Heart left ventricle (tissue), 16 donors: ENCODE measurements at places on chromosomes 7 and 10. TPM values are rescaled to one million over a fixed set of nuclear protein-coding genes. Genes with fewer than 3 reads are reported as not detected.
A peak's percentile ranks its signal among the peaks of the same experiment; 100 is the strongest.

GRCh38 chr7:92489634-92490033 is 11.9 kb upstream of the ERVW-1 start:
- no peak for DNase-seq

STEAP4 gene
- total RNA-seq = 7.2 TPM

DNA sequence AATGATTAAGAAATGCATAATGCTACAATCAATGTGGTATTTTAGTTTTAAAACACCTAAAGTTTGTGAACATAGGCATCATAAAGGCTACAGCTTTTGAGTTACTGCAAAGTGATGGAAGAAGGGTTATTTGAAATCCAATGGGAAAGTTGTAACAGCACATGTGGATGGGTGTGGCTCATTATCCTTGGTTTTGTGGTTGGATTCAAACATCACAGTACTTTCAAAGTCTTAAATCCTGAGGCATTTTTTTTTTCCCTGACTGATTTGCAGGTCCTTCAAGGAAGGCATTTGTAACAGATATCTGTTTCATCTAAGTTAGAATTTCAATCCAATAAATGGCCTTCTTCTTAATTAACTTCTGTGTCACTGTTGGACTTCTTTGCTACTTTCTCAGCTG is 9.8 kb upstream of the SHTN1 start:
- no peak for DNase-seq

- DNase-seq = no peak
Measured at GRCh38 chr7:159213253-159213652, 68.6 kb upstream of the VIPR2 start.

- no peak for DNase-seq
Measured at GRCh38 chr7:12647364-12648219, 39.8 kb upstream of the ARL4A start.

DNA sequence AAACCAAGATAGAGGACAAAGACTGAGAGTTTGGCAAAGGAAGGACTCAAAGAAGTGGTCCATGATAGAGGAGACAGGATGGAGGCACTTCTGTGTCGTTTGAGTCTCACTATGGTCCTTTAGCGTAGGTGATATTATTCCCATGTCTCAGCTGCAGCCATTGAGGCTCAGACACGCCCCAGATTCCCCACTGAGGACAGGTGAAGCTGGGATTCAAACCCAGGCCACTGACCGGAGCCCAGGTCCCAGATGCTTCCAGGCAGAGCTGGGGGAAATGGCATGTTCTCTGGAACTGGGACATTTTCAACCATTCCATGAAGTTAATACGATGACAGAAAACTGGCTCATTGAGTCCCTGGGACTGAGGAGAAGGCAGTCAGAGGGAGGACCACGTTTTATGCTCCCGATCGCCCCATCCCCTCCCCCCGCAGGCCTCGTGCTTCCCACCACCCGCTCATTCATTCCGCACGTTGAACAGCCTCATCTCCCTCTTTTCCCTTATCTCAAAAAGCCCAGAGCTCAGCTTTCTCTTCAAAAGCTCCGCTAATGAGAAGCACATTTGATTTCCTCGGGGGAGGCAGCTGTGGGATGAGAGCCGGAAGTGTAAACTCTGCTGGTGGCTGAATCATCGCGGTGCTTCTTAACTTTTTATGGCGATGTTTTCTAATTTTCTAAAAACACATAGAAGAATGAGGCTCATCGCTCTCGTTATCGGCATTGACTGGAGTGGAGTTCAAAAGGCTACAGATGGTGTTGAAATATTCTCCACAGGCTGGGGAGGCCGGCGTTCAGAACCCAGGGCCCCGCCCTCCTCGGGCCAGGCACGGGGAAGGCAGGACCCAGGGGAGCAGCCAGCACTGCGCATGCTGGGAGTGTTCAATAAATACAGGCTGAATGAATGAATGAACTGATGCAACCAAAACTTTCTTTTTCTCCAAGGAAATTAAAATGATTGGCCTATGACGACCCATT is 64.0 kb downstream of the OAT start:
- DNase-seq = peak; percentile 45

DNA sequence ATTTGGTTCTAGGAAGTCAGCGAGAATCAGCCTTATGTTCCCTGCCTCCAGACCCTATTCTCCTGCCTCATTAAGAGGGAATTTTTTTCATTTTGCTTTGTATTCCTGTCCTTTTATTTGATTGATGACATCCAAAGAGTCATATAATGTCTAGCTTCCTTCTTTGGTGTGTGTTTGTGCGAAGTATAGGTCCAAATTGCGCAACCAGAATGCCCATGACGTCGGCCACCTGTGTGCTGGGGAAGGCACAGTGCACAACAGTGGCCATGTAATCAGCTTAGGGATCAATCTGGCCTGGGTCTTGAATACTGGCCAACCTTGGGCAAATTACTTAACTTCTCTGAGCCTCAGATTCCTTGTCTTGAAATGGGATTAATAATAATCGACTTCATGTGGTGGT is 206.2 kb downstream of the VTI1A start:
- no peak for DNase-seq

EBLN1 gene
- total RNA-seq = not detected
